ENCODE measurements at places on chromosomes 11 and 22.
A peak's percentile ranks its signal among the peaks of the same experiment; 100 is the strongest.

DNA sequence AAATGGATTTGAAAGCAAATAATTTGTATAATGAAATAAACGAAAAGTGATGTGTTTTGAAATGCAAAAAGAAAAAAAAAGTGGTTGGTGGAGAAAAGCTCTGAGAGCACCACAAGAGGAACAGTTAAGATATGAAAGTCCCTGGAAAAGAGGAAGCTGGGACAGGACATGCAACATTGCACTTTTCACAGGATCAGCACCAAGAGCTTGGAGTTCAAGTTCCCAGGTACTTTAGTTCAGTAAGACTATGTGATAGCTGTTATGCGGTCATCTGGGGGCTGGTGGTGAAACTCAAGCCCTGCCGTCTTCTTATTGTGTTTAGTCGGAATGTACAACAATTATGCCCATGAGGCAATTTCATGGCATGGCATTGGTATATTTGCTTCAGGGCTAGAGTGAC is 17.1 kb upstream of the MS4A4A start:
- DNase-seq = no peak

GRCh38 chr22:23504516-23504915 is 75.6 kb downstream of the IGLL1 start:
- DNase-seq = no peak

- DNase-seq = no peak
These were observed 820.5 kb downstream of the BRD1 start for GRCh38 chr22:49007013-49007653.

- DNase-seq = no peak
These were observed 17.5 kb downstream of the SLC6A5 start for GRCh38 chr11:20616920-20617319.

DNA sequence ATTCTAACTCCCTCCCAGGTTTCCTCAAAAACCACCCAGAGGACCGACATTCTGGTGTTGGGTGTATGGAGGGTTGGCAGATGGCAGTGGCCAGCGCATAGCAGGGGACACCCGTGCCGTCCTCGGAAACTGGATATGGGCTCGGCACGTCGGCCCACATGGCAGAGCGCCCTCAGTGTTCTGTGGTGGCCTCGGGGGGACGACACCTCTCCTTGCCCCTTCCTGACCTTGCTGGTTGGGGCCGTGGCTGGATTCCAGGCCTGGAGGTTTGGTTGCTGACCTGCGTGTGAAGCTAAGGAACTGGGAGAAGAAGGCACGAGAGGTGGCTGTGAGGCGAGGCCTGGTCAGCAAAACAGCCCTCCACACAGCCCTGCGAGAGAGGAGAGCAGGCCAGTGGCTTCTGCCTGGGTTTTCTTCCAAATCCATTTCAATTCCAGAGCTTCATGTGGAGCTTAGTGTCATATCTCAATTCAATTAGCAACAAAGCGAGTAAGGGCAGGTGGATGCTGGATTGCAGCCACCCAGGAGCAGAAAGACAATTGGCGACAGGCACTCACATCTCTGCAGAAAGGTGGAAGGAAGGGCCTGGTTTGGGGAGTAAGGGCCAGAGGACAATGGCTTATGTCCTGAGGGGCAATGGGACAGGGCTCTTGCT is 478.4 kb downstream of the BRD1 start:
- no peak for DNase-seq

GRCh38 chr11:17389211-17389956 is 925 bp upstream of the KCNJ11 start:
- peak; percentile 72 for DNase-seq

GRCh38 chr11:63993993-63994392 is 7.8 kb downstream of the OTUB1 start:
- no peak for DNase-seq

DNA sequence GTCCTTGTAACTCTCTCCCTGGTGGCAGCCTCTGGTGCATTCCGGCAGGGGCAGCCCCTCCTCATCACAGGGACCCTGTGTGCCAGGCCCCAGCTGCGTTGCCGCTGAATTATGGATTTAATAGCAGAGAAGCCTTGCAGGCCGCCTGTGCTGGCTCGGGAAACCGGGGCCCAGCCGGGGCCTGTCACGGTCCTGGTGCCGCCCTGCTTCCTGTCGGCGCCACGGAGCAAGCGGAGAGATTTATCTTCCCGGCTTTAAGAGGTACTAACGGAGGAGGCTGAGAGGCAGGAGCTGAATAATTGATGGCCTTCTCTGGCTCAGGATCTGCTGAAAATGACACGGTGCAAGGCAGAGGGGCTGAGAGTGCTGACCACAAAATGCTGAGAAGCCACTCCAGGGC is 54.0 kb upstream of the CCDC188 start:
- no peak for DNase-seq

DNA sequence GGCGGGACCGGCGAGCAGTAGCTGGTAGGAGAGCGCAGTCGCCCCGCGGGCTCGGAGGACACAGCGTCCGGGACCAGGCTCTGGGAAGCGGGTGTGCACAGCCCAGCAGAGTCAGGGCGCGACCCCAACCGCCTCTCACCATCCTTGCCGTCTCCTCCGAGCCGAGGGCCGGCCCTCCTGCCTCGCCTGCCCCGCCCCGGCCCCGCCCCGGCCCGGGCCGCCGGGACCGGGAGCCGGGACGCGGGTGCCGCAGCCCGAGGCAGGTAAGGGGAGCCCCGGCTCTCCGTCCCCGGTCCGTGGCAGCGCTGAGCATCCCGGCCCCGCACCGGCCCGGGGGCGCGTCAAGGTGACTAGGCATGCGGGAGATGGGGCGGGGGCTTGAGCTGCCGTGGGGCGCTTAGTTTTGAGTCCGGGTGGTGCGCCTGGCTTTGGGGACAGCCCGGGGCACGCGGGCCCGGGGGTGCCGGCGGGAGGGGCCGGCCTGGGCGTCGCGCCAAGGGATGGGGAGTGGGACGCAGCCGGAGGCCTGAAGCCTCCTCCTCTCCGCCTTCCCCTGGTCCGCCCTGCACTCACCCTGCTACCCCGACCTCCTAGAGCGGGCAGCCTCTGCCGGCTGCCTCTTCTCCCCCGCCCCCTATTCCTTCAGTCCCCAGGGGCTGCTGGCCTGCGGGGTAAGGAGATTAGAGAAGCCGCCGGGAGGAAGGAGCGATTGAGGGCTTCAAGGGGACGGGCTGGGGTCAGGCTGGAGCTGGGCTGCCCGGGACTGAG is at the start of gene ABCG4:
TSS of gene ABCG4 (plus strand) at position 35 of the 768 bp plus-strand sequence. CDS start 914 bp downstream, outside the sequence.
- no peak for DNase-seq

- DNase-seq = no peak
These were observed 6.0 kb upstream of the KCNJ4 start for GRCh38 chr22:38461057-38461413.

GRCh38 chr11:35237860-35238715 is 99.1 kb downstream of the CD44 start:
- DNase-seq = no peak

DNA sequence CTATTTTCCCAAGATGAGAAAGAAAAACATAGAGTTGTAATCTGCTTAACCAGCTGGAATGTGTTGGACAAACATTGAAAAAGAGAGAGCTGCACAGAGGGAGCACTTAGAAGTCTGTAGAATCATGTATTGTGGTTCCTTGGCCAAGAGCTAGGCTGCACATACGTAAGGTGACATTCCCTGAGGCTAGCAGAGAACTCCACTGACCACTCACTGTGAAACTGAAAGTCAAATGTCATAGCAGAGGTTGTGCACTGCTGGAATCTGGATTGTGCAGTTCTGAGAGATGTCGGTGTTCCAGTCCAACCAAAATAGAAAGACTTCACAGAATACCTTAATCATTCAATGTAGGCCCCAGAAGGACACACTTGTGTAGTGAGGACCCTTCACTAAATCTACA is 772.8 kb upstream of the RAG2 start:
- no peak for DNase-seq

DNA sequence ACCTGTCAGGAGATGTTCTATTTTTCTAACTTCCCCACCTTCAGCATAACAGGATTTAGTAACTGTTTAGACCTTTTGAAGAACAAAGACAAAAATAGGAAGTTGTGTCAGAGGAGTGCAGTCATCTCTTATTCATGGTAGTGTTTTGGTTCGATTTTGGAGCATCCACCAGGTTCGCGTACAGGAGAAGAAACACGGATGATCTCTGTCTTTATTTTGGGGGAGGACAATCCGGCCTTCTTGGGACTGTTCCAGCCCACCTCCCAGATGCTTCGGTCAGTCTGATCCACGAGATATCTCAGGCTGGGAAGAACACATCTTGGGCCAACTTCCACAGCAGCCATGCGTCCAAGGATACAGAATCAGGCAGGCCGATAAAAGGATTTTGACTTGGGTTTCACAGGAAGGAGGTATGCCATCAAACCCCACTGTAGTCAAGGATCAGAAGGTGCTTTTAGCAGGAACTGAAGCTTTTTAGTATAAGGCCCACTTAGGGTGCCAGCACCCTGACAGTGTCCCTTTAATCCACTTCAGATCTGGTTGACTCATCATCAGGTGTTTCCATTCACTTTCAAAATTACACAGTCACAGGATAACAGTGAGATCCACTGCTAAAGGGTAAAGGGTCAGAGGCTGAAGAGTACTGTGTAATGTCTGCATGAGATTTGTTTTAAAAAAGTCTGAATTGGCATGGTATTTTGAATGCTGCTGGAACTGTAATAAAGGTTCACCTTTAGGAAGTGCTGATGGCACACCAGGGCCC is 16.5 kb downstream of the PATZ1 start:
- no peak for DNase-seq

- peak; percentile 63 for DNase-seq
These were observed 89.5 kb downstream of the CDKN1C start for GRCh38 chr11:2796091-2796490.

DNA sequence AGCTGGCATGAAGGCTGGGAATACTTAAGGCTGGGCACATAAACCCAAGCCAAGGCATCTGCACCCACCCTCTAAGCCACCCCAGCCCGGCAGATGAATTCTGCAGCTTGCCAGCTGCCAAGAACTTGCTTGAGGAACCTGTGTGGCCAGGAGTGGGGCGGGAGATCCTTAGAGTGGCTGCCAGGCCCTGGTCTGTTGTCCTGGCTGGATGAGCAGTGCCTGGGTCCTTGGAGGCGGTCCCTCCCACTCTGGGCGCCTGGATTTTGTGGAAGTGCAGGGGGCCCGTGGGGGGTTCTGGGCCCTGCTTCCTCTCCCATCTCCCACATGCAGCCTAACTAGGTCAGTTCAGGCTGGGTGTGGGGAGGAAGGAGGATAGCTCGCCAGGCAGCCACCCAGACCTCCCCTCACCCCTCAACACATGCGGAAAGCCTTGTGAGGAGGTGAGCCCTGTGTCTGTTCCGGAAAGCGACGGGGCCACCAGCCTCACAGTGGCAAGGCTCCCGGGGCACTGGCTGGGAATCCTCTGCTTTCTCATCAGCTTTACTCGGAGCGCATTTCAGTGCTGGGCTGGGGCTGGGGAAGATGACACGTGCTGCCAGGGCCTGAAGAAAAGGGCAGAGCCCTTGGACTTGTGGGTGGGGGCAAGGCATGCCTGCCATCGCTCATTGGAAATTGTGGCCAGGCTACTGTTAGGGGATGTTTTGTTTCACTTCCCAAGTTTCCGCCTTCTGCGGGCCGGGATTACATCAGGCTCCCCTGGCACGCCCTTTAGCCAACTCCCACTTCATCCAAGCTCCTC is 8.4 kb downstream of the DAGLA start:
- DNase-seq = peak; percentile 55

GRCh38 chr11:125441648-125442410 is 54.2 kb downstream of the FEZ1 start:
- DNase-seq = no peak

DNA sequence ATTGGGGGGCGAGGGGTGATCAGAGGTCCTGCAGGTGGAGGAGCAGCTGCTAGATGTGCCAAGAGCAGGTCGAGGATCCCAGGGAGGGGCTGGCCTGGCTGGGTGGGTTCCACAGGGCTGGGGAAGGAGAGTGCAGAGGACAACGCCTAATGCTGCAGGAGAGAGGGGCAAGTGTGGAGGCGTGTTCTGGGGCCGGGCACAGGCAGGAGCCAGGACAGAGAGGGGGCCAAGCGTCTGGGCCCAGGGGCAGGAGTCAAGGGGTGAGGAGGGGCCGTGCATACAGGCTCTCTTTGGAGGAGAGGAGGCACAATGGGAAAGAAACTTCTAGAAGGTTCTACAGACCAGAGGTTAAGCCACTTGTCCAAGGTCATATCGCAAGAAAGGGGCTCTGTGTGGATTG is 26.7 kb upstream of the FGF19 start:
- DNase-seq = no peak

DNA sequence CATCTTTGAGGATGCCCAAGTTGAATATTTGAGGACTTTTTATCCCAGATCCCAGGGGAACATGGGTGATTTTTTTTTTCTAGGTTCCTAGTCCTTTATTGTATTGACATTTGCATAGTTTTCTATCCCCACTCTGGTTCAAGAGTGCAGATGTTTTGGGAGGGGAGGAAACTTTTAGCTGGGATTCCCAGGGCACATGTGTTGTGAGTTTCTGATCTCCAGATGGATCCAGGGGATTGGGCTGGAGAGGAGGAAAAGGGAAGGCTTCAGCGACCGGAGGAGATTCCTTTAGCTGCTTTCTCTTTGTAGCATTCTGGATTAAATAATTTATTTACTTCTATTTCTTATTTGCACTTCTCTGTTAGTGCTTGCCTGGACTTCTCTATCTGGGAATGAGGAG is 14.7 kb upstream of the SORL1-AS1 start:
- no peak for DNase-seq

DNA sequence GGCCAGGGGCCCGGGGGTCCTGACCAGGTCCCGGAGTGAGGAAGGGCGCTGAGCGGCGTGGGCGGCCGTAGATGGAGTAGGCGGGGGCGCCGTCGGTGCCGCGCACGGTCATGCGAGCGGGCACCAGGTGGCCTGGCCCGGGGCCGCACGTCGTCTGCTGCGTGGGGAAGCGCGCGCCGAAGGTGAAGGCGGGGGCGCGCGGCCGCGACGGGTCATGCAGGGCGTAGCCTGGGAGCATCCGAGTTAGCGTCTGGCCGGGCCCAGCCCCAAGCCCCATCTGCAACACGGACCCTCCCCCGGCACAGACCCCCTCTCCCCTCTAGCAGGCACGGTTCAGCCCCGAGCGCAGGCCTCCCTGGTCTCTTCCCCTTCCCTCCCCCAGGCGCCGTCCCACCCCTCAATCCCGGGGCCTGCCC is 1.7 kb upstream of the TYMP start:
- DNase-seq = no peak

DNA sequence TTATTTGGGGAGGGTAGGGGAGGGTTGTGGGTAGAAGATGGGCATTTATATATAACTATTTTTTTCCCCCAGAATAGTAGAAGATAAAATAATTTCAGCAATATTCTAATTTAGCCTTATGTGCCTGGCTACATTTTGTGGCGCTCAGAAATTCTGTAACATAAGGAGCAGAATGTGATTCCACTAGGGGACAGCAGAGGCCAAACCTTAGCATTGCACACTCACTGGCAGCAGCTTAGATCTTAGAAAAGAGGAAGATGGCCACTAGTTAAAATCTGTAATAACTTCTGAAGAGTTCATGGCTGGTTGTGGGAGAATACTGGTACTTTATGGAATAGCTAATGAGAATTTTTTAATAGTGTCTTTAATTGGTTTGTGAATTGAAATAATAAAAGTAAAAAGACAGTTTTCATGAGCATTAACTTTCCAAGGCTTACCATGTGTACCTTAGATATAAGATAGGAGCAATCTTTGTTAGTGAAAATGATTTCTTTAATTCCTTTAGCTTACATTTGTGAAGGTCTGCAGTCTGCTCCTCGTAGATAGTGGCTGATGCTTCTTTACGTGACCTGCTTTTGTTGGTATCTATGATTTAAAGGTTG is 33.1 kb downstream of the DDX10 start:
- no peak for DNase-seq

GRCh38 chr11:92790366-92790765 is 179.1 kb upstream of the MTNR1B start:
- DNase-seq = no peak
